ENCODE measurements at places on chromosomes 1 and 21. TPM values are rescaled to one million over a fixed set of nuclear protein-coding genes. Genes with fewer than 3 reads are reported as not detected.

OR6K3 gene
- total RNA-seq, result not detected

BRDT gene
- total RNA-seq, result 0.06 TPM

C1orf74 gene
- total RNA-seq, result 3.6 TPM

ANKRD45 gene
- total RNA-seq, result 8.8 TPM

CR1 gene
- 4.0 TPM for total RNA-seq

RNF186 gene
- not detected for total RNA-seq

VHLL gene
- total RNA-seq, result 0.50 TPM

ARHGEF10L gene
- 20.7 TPM for total RNA-seq

RGS1 gene
- total RNA-seq, result 107 TPM

NEXN gene
- total RNA-seq, result 1.8 TPM

VAV3 gene
- total RNA-seq, result 12.1 TPM

C1orf159 gene
- 4.4 TPM for total RNA-seq

GNL2 gene
- total RNA-seq, result 41.7 TPM

S100A5 gene
- total RNA-seq, result not detected

TIE1 gene
- 16.3 TPM for total RNA-seq

LCK gene
- 0.22 TPM for total RNA-seq

FCRL5 gene
- total RNA-seq, result not detected

FAM72D gene
- 0.94 TPM for total RNA-seq

NFIA gene
- total RNA-seq, result 74.4 TPM

MTARC1 gene
- 14.3 TPM for total RNA-seq

CDA gene
- 1.8 TPM for total RNA-seq

ZNF697 gene
- total RNA-seq, result 15.5 TPM

C1orf116 gene
- 0.10 TPM for total RNA-seq

PLEKHN1 gene
- total RNA-seq, result not detected

EDN2 gene
- total RNA-seq, result 0.66 TPM

COA6 gene
- total RNA-seq, result 26.4 TPM

GCSAML gene
- total RNA-seq, result 0.11 TPM

FALEC gene
- total RNA-seq, result not detected

KIFAP3 gene
- total RNA-seq, result 163 TPM

SH2D2A gene
- not detected for total RNA-seq

ABCD3 gene
- 95.5 TPM for total RNA-seq

KCNJ15 gene
- 1.9 TPM for total RNA-seq

AMY2A gene
- total RNA-seq, result not detected

KCNK2 gene
- 184 TPM for total RNA-seq

RGS8 gene
- 6.8 TPM for total RNA-seq

SELE gene
- 7.1 TPM for total RNA-seq

RHBDL2 gene
- 0.69 TPM for total RNA-seq

HNRNPCL4 gene
- total RNA-seq, result not detected

HCRTR1 gene
- total RNA-seq, result 3.2 TPM

CFAP57 gene
- 6.9 TPM for total RNA-seq

CD1D gene
- total RNA-seq, result 0.99 TPM

IL19 gene
- total RNA-seq, result not detected
